ENCODE measurements at places on chromosomes 4 and X.

DNA sequence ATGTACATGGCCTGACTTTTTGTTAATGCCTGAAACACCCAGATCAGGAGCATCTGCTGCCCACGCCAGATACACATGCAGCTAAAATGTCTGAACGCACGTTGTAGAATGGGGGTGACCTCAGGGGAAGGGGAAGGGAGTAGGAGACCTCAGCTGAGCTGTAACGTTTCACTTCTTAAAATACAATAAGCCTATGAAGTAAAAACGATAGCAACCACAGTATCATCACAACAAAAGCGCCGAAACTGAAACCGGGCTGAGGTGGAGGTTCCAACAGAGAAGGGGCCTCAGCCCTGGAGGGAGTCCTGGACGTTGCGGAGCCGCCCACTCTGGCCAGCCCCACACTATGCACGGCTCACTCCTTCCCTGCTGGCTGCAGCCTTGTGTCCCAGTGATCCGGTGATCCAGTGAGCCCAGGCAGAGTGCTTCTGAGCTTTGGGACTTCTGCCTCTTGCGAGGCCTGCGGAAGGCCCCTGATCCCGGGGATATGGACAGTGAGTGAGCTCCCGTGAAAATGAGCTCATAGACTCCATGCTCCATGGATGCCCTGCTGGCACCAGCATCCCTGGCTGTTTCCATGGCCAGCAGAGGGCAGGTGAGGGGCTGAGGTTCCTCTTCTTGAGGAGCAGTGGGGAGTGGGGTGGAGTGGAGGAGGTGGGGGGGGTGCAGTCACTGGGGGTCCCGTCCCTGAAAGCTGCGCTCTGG, 52.0 kb downstream of the HMX1 start:
- no peak for DNase-seq

DNA sequence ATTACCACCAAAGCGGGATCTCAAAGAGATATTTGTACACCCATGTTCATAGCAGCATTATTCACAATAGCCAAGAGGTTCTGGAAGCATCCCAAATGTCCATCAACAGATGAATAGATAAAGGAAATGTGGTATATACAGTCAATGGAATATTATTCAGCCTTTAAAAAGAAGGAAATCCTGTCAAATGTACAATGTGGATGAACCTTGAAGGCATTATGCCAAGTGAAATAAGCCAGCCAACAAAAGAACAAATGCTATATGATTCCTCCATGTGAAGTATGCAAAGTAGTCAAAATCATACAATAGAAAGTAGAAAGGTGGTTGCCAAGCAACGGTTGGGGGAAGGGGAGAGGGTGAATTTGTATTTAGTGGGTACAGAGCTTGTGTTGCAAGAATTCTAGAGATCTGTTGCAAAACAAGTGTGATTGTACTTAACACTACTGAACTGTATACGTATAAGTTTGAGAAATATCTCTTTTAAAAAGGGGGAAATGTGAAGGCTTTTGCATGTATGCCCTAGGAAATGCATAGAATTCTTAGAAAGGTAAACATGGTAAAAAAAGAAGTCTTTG, 5.0 kb upstream of the ZRSR2 start:
- DNase-seq: no peak

DNA sequence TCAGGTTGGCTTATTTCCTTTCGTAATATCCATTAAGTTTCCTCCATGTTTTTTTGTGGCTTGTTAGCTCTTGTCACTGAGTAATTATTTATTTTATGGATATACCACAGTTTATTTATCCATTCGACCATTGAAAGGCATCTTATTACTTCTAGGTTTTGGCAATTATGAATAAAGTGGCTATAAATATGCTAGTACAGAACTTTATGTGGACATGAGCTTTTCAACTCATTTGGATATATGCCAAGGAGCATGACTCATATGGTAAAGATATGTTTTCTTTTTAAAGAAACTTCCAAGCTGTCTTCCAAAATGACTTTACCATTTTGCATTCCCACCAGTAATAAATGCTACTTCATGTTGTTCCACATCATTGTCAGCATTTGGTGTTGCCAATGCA, 803.6 kb downstream of the GLUD2 start:
- DNase-seq: peak; percentile 3

- no peak for DNase-seq
Measured at GRCh38 chr4:168293386-168293975, 25.1 kb downstream of the DDX60 start.

DNA sequence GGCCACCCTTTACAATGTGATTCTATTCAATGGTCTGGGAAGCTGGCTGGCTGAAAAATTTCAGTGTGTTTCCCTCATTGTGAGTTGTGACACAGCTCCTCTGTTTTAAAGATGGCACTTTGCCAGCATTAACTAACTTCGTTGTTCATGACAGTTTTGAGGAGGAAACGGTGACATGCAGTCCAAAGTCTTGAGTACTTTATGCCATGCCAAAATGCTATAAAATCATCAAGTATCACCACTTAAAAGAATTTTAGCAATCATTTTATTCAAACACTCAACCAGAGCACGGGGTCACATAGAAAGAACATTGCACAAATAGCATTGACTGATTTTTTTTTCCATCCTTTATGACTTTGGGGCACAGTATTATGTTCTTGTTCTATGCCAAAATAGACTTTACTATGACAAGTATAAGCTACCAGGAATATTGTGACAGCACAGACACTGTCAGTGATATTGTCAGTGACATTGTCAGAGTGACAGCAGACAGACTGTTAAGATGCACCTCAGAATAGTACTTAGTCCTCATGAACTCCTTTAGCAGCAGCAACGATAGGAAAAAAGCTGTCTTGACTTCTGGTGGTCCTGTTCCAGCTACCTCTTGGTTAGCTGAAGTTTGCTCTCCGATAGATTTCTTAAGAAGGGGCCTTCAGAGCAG, 46.7 kb downstream of the CXCL13 start:
- DNase-seq: no peak

DNA sequence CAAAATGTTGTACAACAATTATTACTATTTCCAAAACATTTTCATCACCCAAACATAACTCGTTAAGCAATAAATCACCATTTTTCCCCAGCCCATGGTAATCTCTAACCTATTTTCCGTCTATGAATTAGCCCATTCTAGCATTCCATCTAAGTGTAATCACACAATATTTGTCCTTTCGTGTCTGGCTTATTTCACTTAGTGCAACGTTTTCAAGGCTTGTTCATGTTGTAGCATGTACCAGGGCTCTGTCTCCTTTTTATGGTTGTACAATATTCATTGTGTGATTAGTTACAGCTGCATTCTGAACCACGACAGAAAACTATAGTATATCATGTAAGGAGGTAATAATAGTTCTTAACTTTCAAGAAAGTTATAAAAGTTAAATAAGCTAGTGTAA, 656.0 kb upstream of the HS3ST1 start:
- no peak for DNase-seq

GRCh38 chr4:169795585-169795984, 37.8 kb upstream of the HPF1 start:
- DNase-seq: peak; percentile 24

DNA sequence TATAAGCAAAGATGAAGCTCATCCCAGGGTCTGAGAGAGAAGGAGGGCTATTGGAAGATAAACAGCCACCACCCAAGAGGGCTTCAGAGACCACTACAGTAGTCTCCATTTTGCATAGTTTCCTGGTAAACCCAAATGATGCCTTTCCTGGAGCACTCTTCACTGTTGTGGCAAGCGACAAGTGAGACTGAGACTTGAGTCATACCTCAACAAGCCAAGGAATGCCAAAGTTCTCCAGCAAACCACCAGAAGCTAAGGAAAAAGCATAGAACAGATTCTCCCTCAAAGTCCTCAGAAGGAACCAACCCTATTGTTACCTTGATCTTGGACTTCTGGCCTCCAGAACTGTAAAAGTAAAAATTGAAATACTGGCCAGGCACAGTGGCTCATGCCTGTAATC, 65.9 kb downstream of the LARP7 start:
- no peak for DNase-seq

GRCh38 chr4:75289914-75290582, 224.2 kb downstream of the RCHY1 start:
- DNase-seq: peak; percentile 43

- no peak for DNase-seq
Measured at GRCh38 chr4:184163813-184164212, 53.9 kb downstream of the ENPP6 start.

GRCh38 chr4:98092833-98093439, 50.3 kb downstream of the STPG2 start:
- DNase-seq: peak; percentile 13

DNA sequence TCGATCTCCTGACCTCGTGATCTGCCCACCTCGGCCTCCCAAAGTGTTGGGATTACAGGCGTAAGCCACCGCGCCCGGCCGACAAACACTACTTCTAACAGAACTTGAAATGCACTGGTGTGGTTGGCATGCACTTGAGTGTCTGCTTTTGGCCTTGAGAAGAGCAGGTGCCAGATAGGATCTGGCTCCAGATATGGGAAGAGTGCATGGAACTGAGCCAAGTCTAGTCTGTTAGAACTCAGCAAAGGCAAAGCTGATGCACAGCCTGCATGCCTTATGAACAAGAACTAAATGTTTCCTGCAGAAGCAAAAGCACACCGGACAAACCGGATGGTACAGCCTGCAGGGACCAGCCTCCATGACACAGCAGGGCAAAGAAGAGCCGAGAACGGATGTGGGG, 35.1 kb upstream of the TBL1X start:
- DNase-seq: no peak

GRCh38 chr4:118773429-118773792, 62.5 kb downstream of the SEC24D start:
- DNase-seq: no peak

DNA sequence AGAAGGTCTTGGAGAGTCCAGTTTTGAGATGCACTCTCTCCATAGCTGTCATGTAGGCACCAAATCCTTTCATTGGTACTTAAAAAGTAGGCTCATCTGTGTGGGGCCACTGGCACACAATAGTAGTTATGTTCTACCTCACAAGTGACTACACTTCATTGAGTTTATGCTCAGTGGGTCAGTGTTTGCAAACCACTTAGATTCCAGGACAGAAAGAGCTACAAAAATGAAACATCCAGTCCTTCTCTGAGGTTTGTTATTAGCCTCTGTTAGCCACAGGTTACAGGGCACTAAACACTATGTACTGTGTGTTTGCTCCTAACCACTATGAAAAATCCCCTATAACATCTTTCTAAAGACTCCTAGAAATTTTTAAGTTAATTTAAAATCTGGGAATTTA, 13.8 kb downstream of the RAB28 start:
- no peak for DNase-seq

- DNase-seq: no peak
Measured at GRCh38 chrX:108064613-108065012, 19.7 kb downstream of the VSIG1 start.

GRCh38 chr4:77833126-77833724, 14.1 kb upstream of the CNOT6L start:
- no peak for DNase-seq

DNA sequence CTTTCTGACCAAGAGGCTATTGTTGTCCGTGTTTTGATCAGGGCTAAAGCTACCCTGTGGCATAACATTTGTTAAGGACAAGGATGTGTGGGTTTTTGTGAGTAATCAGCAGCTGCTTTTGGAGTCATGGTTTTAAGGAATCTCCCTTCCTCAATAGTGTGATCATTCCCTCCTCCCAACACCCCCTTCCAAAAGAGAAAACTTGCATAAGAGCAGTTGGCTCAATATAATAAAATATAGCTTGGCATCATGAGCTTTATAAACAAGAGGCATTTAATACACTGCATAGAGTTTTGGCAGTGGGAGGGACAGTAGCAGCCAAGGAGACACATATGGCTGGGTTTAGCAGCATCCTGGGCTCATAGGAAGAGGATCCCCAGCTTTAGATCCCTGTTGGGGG, 84.7 kb downstream of the NHS start:
- DNase-seq: peak; percentile 64

- no peak for DNase-seq
Measured at GRCh38 chr4:98976716-98977115, 18.8 kb upstream of the METAP1 start.

DNA sequence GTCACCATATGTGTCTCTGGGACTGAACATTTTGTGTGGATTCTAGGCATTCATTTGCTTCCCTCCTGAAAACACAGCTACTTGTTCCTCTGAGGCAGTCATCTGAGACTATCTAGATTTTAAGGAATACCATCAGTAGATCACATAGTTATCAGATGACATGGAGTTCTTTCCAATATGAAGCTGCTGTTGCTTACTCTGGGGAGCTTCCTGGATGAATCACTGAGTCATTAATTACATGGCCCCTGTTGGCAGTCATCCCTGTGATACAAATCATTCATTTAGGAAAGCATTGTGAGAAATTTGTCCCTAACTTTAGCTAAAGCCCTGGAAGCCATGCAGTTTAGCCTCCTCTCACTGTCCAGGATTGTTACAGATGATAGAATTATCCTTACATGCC, 98.2 kb upstream of the ARSJ start:
- peak; percentile 85 for DNase-seq

- DNase-seq: peak; percentile 59
Measured at GRCh38 chrX:96480081-96480480, 204.6 kb upstream of the DIAPH2 start.

DNA sequence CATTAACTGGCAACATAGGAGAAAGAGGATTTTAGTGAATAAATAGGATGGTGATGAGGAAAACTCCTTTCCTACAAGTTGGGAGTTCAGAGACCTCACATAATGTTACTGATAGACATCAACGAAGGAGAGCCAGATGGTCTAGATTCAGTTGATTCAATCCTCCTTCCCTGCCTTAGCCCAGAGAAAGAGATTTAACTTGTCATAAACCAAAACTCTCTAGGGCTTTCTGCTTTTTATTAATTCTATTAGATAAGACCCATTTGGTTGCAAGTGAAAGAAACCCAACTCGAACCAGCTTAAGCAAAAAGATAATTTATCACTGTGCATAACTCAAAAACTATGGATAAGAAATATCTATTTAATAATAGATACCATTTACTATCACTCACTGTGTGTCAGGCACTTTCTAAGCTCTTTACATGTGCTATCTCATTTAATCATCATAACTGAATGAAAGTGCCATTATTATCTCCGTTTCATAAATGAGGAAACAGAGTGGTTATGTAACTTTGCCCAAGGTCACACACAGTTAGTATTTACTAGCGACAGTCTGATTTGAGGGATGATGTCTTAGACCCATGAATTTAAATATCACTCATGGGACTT, 4.3 kb upstream of the UNC5C start:
- DNase-seq: no peak

Measured in LHCN-M2 (cell line).